Lower lobe of right lung (tissue), 2 donors: ENCODE measurements at places on chromosomes 5 and 9. TPM values are rescaled to one million over a fixed set of nuclear protein-coding genes. Genes with fewer than 3 reads are reported as not detected.

FAXDC2 gene
- 72.7 TPM for total RNA-seq

DNA sequence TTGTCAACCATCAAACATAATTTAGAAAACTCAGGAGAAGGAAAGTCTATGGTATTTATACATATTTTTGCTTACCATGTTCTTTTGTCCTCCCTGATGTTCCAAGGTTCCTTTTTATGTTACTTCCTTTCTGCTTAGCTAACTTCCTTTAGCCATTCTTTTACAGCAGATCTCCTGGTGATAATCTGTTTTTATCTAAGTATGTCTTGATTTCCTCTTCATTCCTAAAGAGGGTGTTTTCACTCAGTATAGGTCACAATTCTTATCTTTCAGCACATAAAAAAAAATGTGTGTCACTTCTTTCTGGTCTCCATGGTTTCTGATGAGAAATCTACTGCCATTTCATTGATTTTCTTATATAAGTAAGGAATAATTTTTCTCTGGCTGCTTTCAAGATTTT, 384.4 kb upstream of the PDE4D start:
- H3K27ac ChIP-seq = no peak overlapping the region
- no peak for DNase-seq
- no peak overlapping the region for H3K4me3 ChIP-seq
- H3K27me3 ChIP-seq = no peaks in the 10 kb centered on the region
- H3K4me1 ChIP-seq = no peaks in the 10 kb centered on the region
- no peaks in the 10 kb centered on the region for H3K36me3 ChIP-seq

STXBP1 gene
- 88.6 TPM for total RNA-seq

- DNase-seq = peak; percentile 50
- H3K4me3 ChIP-seq = peak overlapping the region; percentile 82
- no peaks in the 10 kb centered on the region for H3K36me3 ChIP-seq
- H3K4me1 ChIP-seq = peaks cover 33% of the 10 kb centered on the region
These were observed 2.7 kb downstream of the PTGER4 start for GRCh38 chr5:40682154-40683017.

- no peak overlapping the region for H3K27ac ChIP-seq
- no peaks in the 10 kb centered on the region for H3K4me1 ChIP-seq
- DNase-seq = no peak
- no peak overlapping the region for H3K4me3 ChIP-seq
- H3K27me3 ChIP-seq = no peaks in the 10 kb centered on the region
- no peaks in the 10 kb centered on the region for H3K36me3 ChIP-seq
These were observed 316.5 kb downstream of the BNC2 start for GRCh38 chr9:16553869-16554540.

GRCh38 chr5:94440015-94440414, 178.4 kb downstream of the KIAA0825 start:
- no peak overlapping the region for H3K27ac ChIP-seq
- H3K4me3 ChIP-seq = no peak overlapping the region
- no peaks in the 10 kb centered on the region for H3K36me3 ChIP-seq
- DNase-seq = no peak
- H3K4me1 ChIP-seq = no peaks in the 10 kb centered on the region

SPATA31D4 gene
- total RNA-seq = not detected

DNA sequence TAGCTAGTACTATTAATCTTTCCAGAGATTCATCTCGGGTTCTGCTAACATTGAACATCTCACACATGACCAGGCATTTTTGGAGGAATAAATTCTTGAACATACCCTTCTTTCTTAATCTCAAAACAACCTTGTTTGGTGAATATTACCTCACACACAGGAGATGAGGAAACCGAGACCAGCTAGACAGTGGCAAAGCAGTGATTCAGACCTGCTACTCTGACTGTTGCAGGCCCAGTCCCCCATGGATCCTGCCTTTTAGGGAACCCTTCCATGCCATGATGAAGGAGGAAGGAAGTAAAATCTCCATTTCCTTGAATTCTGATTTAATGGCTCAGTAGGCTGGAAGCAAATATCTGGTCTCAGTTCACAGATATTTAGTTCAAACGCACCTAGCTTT, 2.6 kb downstream of the PCSK5 start:
- no peak overlapping the region for H3K27ac ChIP-seq
- DNase-seq = no peak
- no peaks in the 10 kb centered on the region for H3K27me3 ChIP-seq
- H3K4me1 ChIP-seq = peaks cover 30% of the 10 kb centered on the region
- peak overlapping the region; percentile 88 for H3K4me3 ChIP-seq

DNA sequence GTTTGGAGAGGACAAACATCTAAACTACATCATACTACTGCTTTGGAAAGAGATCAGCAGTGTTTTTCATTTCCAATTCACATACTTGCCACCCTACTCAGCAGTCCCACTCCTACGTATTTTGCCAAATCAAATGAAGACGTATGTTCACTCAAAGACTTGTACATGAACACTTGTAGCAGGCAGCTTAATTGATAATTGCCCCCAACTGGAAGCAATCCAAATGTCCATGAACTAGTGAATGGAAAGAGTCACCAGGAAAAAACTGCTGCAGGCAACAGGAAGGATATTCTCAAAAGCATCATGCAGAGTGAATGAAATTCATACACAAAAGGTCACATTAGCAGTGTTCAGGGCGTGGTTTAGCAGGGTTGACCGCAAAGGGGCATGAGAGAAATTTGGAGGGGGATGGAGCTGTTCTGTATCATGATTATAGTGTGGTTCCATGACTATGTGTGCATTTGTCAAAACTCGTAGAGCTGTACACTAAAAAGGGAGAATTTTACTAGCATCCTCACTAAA, 38.8 kb downstream of the PAEP start:
- DNase-seq = no peak
- no peak overlapping the region for H3K27ac ChIP-seq
- H3K36me3 ChIP-seq = no peaks in the 10 kb centered on the region
- no peaks in the 10 kb centered on the region for H3K4me1 ChIP-seq

ADRB2 gene
- 26.4 TPM for total RNA-seq

GRCh38 chr9:124493794-124494479, 13.3 kb downstream of the NR5A1 start:
- DNase-seq = no peak
- no peak overlapping the region for H3K27ac ChIP-seq
- no peaks in the 10 kb centered on the region for H3K36me3 ChIP-seq
- H3K27me3 ChIP-seq = peaks cover 26% of the 10 kb centered on the region
- H3K4me3 ChIP-seq = no peak overlapping the region

- H3K4me1 ChIP-seq = no peaks in the 10 kb centered on the region
- DNase-seq = no peak
- no peak overlapping the region for H3K27ac ChIP-seq
- no peaks in the 10 kb centered on the region for H3K27me3 ChIP-seq
These were observed 88.3 kb downstream of the GIN1 start for GRCh38 chr5:103031607-103032006.

DMRT3 gene
- total RNA-seq = 0.24 TPM

GRCh38 chr9:108845947-108846346, 9.8 kb downstream of the ACTL7B start:
- H3K4me3 ChIP-seq = no peak overlapping the region
- peaks cover 3% of the 10 kb centered on the region for H3K27me3 ChIP-seq
- H3K36me3 ChIP-seq = no peaks in the 10 kb centered on the region
- H3K27ac ChIP-seq = no peak overlapping the region
- DNase-seq = no peak
- no peaks in the 10 kb centered on the region for H3K4me1 ChIP-seq

- H3K4me3 ChIP-seq = no peak overlapping the region
- no peak for DNase-seq
- H3K27ac ChIP-seq = no peak overlapping the region
These were observed 493.7 kb downstream of the ZNF608 start for GRCh38 chr5:124252747-124253146.

- no peak for DNase-seq
- H3K27me3 ChIP-seq = no peaks in the 10 kb centered on the region
- no peak overlapping the region for H3K4me3 ChIP-seq
- no peaks in the 10 kb centered on the region for H3K4me1 ChIP-seq
These were observed 97.7 kb upstream of the MEGF10 start for GRCh38 chr5:127192836-127193338.

GRCh38 chr5:154278908-154279307, 88.4 kb downstream of the GALNT10 start:
- H3K4me3 ChIP-seq = no peak overlapping the region
- DNase-seq = no peak
- no peak overlapping the region for H3K27ac ChIP-seq
- H3K4me1 ChIP-seq = peaks cover 9% of the 10 kb centered on the region
- H3K27me3 ChIP-seq = no peaks in the 10 kb centered on the region

RAB14 gene
- 101 TPM for total RNA-seq

ARHGEF39 gene
- 1.2 TPM for total RNA-seq

PITX1 gene
- 0.47 TPM for total RNA-seq

- no peaks in the 10 kb centered on the region for H3K27me3 ChIP-seq
- H3K36me3 ChIP-seq = peaks cover 28% of the 10 kb centered on the region
- peak overlapping the region; percentile 91 for H3K4me3 ChIP-seq
- DNase-seq = peak; percentile 99
- H3K27ac ChIP-seq = peak overlapping the region; percentile 100
These were observed 1.3 kb upstream of the DUSP1 start for GRCh38 chr5:172772112-172772906.

DNA sequence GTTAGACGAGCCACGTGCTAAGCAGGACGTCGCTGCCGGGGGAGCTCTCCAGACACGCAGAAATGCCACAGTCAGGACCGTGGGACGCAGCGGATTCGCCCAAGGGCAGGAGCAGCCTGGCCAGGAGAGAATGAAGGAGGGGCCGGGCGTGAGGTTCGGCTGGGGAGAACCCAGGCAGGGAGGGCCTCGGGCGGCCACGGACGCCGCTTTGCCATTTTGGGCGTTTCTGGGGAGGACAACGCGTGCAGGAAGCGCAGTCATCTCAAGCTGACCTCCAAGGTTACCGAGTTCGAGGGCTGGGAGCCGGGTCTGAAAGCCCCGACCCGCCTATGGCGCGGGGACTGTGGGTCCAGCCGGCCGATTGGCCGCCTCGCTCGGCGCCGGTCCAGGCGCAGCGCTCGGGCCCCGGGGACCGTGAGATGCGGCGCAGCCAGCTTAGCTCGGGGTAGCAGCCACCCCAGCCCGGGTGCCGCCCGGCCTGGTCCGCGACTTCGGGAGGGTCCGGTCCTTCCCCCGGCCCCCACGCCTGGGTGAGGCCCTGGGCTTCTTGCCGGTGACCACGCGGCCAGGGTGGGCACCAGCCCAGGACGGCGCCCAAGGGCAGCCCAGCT, 760 bp upstream of the MAN1B1 start:
- DNase-seq = peak; percentile 71
- no peaks in the 10 kb centered on the region for H3K27me3 ChIP-seq
- peaks cover 24% of the 10 kb centered on the region for H3K4me1 ChIP-seq
- H3K36me3 ChIP-seq = peaks cover 36% of the 10 kb centered on the region

DNA sequence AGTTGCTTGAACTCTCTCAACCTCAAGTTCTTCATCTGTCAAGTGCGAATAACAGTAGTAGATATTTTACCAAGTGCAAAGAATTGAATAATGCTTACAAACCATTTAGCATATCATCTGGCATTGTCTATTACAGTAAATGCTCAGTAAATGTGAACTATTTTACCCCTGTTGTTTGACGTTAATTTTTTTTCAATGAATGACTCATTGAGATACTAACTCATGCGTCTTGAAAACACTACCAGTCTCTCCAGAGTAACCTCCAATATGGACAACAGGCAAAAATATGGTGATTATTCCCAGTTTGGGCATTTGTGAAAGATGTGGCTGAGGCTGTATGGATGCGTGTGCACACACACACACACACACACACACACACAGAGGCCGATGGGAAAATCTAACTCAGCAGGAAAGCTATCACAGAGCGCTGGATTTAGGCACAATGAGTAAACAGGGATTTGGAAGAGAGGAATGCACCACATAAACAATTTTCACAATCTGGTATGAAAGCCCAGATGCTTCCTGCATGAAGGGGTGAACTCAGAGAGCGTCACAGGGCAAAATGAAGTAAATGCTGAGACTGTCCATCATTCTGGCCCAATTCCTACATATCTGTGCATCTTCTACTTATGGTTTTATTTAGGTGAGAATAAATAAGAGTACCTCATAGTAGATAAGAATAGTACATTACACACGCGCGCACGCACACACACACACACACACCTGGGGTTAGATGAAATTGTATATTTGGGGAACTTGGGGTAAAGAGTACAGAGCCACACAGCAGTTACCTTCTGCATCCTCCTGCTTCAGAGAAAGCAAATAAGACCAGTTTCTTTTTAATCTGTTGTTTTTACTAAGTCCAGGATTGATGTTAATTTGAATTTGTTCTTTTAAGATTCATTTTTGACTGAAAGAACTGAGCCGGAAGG, 128.7 kb downstream of the PALM2AKAP2 start:
- H3K27ac ChIP-seq = peak overlapping the region; percentile 62
- H3K36me3 ChIP-seq = no peaks in the 10 kb centered on the region
- no peak for DNase-seq
- no peaks in the 10 kb centered on the region for H3K27me3 ChIP-seq

CCDC192 gene
- total RNA-seq = not detected

DNA sequence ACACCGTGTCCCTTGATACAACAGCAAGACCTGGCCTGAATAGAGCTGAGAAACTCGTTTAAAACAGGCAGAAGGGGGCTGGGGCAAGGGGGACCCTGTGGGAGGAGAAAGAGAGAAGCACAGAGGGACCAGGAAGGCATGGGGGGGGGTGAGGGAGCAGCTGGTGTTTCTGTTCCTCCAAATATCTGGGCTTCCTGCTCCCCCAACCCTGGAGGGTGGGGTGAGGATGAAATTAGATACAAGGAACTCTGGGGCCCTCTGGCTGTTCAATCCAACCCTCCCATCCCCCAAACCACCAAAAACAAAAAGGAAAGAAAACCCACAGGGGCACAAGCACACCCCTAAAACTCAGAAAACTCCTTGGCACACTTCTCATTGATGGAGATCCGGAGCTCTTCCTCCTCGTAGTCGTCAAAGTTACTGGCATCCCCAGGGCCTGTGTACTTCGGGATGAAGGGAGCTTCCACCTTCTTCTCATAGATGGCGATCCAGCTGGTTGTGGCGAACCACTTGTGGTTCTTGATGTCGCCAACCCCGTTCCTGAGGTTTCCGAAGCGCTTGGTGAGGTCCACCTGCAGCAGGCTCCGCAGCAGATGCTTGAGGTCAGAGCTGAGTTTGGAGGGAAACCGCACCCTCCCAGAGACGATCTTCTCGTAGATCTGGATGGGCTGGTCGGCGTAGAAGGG, 1.1 kb downstream of the PRKACG start:
- H3K27me3 ChIP-seq = no peaks in the 10 kb centered on the region
- H3K4me1 ChIP-seq = no peaks in the 10 kb centered on the region

GARNL3 gene
- total RNA-seq = 7.8 TPM

GRCh38 chr9:18543406-18544192, 69.6 kb downstream of the ADAMTSL1 start:
- no peak overlapping the region for H3K27ac ChIP-seq
- H3K36me3 ChIP-seq = no peaks in the 10 kb centered on the region
- no peak for DNase-seq
- H3K4me3 ChIP-seq = no peak overlapping the region
- no peaks in the 10 kb centered on the region for H3K27me3 ChIP-seq

NMUR2 gene
- total RNA-seq = not detected

GRCh38 chr9:128724744-128725211, 851 bp upstream of the ZDHHC12 start:
- DNase-seq = peak; percentile 73
- peaks cover 8% of the 10 kb centered on the region for H3K4me1 ChIP-seq
- no peaks in the 10 kb centered on the region for H3K27me3 ChIP-seq

RXFP3 gene
- total RNA-seq = not detected

IFNA2 gene
- total RNA-seq = not detected

LRRC70 gene
- total RNA-seq = 1.1 TPM
